ENCODE measurements at places on chromosomes 1 and 21.

DNA sequence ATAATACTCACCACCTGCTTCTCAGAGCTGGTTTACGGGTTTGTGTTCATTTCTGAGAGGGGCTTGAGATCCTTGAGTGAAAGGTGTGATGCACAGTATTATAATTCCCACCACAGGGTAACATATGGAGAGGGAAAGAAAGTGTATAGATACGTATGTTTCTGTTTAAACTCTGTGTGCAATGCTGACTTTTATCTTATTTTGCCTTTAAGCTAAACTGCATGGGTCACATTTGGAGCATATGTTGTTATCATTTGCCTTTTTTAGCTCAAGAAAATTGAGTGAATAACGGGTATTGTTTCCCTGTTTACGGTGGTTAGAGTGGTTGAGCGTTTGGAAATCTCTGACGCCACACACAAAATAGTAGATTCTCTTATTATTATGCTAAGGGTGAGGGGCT, 191.1 kb upstream of the NFIA start:
- DNase-seq, result no peak

DNA sequence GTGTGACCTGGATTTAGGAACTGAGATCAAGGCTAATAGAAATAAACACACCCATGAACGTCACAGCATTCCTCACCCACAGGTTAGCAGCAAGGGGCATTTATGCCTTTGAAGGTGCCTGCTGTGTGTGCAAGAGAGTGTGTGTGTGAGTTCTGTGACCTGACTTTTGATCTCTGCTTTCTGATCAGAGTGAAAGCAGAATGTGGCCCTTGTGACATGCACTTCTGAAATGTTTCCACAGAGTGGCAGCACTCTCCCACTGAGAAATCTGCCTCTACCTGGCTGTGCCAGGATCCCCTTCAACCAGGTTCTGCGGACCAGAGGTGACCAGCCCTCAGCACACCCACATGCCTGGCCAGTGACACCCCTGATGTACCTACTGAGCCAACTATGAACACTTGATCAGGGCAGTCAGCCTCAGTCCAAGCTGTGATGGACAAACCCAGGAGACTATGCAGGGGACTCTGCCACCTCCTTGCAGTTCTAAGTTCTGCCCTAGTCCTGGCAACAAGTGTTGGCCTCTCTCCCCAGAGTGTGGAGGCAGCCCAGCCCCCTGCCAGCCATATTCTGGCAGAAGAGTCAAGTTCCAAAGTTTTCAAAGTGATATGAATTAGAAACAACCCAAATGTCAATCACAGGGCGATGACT, 41.0 kb downstream of the RXRG start:
- DNase-seq, result no peak

GRCh38 chr1:108041360-108042142, 76.6 kb upstream of the VAV3 start:
- no peak for DNase-seq

- DNase-seq, result no peak
Measured at GRCh38 chr1:44677201-44677766, 2.8 kb downstream of the ARMH1 start.

- DNase-seq, result no peak
Measured at GRCh38 chr1:105724286-105724685, 1332.2 kb upstream of the PRMT6 start.

- DNase-seq, result no peak
Measured at GRCh38 chr1:204445860-204446412, 34.3 kb upstream of the PPP1R15B start.

DNA sequence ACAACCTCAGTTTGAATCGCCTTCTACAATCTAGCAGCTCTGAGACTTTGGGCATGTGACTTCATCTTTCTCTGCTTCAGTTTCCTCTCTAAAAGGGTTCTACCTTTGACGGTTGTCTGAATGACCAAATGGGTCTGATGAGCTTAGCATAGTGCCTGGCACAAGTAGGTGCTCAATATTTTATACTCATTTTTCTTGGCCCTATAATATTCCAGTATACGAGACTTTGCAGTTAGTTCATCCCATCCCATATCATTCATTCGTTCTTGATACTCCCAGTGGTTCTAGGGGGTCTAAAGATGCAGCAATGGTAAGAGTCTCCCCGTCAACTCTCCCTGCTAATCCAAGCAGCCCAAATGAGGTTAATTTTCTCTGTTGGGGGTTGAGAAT, 67.6 kb downstream of the ALPL start:
- no peak for DNase-seq

- DNase-seq, result no peak
Measured at GRCh38 chr1:41898191-41898713, 20.5 kb downstream of the HIVEP3 start.

DNA sequence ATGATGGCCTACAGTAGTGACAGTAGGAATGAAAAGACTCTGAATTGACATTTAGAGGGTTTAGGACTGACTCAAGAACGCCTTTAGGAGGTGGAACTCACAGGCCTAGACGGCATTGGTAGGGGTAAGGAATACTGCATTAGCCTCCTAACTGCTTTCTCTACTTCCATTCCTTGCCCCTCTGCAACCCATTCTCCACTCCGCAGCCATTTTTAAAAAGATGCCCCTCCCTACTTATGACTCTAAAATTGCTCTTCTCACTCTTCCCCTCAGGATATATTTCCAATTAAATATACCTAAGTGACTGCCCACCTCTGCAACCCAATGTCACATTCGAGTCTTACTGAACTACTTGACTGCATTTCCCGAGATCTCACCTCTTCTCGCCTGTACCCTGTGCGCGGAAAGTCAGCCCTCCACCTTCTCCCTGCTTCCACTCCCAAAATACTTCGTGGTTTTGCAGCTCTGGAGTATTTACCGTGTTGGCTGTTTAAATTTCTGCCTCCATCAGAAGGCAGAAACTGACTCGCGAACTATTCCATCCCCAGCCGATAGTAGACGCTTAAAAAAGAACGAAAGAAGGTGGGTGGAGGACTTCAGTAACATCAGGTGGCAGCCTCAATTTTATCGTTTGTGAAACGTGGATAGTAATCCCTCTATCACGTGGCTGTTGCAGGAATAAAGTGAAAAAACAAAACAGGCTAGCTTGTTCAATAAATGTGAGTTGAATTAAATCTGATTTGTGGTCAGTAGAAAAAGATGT, 1.1 kb upstream of the YBX1 start:
- peak; percentile 54 for DNase-seq

GRCh38 chr1:184387476-184388318, 868 bp downstream of the C1orf21 start:
- DNase-seq, result peak; percentile 22

GRCh38 chr1:52601991-52602855, at the start of gene GPX7:
Gene GPX7 (plus strand): TSS chr1:52602371. CDS start chr1:52602410, 39 bp downstream.
- DNase-seq, result peak; percentile 36

DNA sequence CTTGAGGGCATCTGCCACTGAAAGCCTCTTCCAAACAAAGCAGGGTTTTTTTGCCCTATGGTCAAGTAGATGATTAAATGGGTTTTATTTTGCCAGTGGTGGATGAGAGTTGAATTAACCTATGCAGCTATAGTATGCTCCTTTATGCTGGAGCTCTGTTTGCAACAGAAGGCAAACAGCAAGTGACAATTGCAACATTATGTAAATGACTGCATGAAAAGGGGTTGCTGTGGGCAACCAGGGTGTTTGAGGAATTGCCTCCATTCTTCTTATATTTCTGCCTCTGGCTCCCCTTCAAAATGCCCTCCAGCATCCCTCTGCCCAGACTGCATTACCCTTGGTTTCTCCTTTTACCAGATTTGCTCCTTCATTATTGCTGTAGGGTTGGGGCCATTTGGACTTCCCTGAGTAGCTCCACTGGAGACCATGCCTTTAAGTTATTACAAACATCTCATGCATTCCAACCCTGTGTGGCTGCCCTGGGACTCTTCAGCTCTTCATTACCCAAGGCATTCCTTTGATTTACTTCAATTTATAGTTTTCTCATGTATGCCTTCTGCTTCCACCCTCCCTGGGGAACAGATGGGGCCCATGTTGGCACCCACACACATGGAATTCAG, 398.4 kb downstream of the PRDM2 start:
- DNase-seq, result no peak

DNA sequence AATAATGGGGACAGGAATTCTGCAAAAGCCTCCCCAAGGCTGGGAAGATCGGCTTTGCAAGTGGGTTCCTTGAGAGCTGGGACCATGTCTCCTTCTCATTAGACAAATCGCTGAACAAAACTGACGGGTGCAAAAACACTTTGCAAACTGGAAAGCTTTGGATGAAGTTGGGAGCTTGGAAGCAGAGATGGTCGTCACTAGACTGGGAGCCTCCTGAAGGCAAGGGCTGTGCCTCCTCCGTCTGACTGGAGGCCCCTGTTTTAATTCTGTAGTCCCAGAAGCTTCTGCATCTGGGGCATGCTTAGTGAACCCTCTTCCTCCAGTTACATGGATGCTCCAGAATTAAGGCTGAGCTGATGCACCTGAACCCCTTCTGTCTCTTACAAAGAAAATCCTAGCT, 82.3 kb upstream of the IFFO2 start:
- DNase-seq, result no peak

- no peak for DNase-seq
Measured at GRCh38 chr1:214425101-214425500, 126.3 kb downstream of the PTPN14 start.

GRCh38 chr1:3785456-3786157, 10.7 kb downstream of the LRRC47 start:
- DNase-seq, result no peak

DNA sequence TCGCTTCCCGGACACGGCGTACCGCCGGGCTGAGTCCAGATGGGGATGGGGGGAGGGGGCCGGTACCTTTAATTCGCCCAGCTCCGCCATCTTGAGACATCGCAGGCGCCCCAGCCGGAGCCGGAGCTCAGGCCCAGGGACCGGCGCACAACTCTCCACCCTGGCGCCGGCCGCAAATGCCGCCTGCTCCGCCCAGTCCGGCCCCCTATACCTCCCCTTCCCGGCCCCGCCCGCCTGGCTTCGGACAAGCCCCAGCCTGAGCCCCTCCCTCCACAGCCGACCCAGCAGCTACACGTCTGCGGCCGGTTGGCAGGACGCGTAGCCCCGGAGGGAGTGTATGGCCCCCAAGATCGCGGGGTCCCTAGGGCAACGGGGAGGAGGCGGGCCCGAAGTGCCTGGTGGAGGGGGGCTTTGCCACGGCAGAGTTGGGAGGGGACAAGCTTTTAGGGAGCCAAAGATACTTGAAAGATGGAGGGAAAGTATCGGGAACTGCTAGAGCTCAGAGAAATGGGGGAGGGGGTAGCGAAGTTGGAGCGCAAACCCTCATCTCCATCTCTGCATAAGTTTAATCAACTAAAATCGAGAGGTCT, at the start of gene PIAS3:
Gene PIAS3, minus strand, starts transcription at position 181 of the 590 bp plus-strand sequence. Its CDS starts 91 bp downstream, at position 90.
- DNase-seq, result peak; percentile 93

- no peak for DNase-seq
Measured at GRCh38 chr1:89512996-89513720, 11.5 kb upstream of the LRRC8B start.
